Cerebellum (tissue), 4 donors: ENCODE measurements at places on chromosomes 6 and 20. TPM values are rescaled to one million over a fixed set of nuclear protein-coding genes. Genes with fewer than 3 reads are reported as not detected.
A peak's percentile ranks its signal among the peaks of the same experiment; 100 is the strongest.

- DNase-seq = no peak
Observed at GRCh38 chr6:143000811-143001210, 55.8 kb upstream of the HIVEP2 start.

- DNase-seq = no peak
Observed at GRCh38 chr6:169865346-169866139, 114.1 kb downstream of the ERMARD start.

DNA sequence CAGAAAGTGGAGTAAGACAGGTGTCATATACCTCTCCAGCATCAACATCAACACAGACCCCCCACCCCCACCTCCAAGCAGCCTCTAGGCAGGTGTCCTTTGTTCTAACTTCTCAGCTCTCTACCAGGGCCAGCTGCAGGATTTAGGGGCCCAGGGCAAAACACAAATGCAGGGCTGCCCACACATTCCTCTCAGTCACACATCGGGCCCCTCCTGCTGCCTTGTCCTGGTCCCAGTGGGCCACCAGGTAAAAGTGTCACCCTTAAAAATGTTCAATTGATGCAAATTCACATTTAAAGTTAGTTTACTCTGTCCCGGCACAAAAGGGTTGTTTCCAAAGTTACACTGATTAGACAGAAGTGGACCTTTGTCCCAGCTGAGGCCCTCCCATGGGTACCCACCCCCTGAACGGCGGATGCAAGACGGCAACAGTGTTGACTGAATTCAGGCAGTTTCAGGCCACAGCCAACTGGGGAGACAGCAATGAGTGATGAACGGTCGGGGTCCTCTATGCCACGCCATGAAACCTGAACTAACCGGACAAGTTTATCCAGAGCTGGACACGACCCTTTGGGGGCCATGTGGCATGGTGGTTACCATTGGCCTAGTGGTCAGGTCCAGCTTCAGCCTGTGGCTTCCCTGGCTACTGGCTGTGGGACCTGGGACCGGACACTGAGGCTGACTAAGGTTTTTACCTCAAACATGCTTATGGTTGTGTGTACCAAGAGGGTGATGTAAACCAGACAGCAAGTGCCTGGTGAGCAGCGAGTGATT lies 52.2 kb upstream of the UNC93A start:
- no peak for DNase-seq

DNA sequence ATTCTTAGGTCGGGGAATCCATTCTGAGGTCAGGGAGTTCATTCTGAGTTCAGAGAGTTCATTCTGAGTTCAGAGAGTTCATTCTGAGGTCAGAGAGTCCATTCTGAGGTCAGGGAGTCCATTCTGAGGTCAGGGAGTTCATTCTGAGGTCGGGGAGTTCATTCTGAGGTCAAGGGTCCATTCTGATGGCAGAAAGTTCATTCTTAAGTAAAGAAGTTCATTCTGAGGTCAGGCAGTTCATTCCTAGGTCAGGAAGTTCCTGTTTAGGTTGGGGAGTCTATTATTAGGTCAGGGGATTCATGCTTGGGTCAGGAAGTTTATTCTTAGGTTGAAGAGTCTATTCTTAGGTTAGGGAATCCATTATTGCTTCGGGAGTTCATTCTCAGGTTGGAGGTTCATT lies 16.5 kb upstream of the NXT1 start:
- DNase-seq = no peak

DNA sequence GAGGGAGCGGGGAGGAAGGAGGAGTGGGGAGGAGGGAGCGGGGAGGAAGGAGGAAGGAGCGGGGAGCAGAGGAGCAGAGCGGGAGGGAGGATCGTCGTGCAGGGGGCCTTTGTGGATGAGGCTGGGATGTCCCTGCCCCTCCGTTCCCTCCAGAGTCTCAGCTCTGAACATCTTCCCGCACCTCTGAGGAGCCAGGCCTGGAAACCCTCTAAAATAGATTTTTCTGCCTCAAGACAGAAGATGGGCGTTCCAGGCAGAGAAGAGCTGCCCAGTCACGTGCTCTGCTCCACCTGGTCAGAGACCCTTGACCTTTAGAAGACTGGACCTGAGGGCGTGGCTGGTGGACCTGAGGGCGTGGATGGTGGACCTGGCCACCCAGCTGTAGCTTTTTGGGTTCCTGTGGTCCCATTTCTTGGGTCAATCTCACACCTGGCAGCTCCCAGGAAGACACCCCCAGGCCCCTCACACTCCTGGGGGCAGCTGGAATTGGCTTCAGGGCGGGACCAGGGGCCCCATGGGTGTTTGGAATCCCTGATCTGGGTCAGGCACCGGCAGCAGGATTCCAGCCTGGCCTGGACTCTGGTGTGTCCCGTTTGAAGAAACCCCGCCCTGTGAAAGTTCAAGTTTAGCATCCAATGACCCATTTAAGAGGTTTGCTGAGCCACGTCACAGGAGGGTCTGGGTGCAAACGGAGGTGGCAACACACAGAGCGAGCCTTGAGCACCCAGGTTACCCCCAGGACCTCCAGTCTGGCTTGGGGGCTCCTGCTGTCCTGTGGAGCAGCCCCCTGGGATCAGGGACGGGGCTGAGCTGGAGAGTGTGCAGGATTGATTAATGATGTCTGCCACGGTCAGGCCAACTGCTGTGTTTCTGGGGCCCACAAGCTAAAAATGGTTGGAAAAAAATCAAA lies 96.9 kb upstream of the BHLHE23 start:
- DNase-seq = no peak

DNA sequence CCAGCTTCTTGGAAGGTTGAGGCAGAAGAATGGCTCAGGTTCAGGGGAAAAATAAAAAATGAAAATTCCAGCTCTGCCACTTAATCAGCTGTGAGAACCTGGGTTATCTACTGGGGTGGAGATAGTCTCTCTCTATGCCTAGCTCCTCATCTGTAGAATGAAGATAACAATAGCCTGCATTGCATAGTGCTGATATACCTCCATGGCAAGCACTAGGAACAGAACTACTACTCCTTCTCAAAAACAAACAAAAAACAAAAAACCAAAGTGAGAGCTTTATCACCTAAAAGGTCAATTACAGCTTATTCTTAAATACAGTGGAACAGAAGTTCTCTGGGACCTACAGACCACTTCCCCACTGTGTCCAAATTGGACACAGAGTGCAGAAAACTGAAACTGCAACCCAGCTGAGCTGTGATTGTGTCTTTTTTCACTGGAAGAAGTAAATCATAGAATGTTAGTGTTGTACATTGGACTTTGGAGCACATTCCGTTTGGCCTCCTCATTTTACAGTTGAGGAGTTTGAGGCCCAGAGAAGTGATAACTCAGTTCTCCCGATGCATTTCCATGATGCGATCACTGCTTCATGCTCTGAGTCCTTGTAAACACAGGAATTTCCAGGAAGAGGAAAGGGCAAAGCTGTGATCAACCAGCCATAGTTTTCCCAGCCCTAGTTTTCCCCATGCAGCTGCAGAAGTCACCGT lies 23.3 kb downstream of the MTFR2 start:
- no peak for DNase-seq

DNA sequence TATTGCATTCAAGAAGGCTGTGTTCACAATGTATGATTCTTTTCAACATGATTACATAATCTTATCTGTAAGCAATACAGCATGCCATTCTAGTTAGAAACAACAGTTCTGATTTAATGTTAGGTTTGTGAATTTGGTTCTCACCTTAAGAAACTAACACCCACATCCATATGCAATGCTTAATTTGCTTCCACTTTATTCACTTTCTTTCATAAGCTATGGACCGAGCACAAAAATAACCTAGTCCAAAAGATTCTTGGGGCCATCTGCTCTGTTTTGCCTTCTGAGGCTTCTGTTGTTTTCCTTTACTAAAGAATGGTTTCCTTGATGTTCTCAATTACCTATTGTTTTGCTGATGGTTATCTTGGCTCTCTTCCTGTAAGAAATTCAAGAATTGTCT lies 258.2 kb downstream of the EYS start:
- DNase-seq = no peak

GRCh38 chr6:163226836-163227485 lies 187.6 kb upstream of the QKI start:
- no peak for DNase-seq

DNA sequence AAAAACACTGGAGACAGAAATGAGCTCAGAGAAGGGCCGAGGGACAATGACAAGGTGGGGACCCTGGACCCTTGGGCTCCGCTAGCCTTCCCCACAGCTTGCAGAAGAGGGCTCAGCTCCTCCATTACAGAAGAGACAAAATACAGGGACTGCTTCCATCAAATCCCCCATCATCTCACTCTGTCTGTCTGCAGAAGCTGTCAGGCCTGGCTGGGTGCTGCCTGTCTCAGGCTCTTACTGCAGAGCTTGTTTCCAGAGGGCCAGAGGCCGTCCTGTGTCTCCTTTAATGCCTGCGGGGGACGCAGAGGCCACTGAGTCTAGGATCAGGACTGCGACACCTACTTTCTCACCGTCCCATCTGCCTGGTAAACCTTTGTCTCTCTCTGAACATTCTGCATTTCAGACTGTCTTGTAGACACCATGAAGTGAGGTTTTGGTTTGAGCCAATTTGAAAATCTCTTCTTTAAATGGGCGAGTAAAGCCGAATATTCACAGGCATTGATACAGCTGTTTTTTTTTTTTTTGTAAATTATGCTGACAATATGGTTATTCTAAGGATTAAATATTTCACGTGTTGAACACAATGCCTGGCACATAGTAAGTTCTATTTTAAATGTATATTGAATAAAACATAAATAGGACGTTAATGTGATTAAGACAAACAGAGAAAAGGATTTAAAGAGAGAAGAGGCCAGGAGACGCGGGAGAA lies 28.3 kb downstream of the RNASET2 start:
- no peak for DNase-seq

DNA sequence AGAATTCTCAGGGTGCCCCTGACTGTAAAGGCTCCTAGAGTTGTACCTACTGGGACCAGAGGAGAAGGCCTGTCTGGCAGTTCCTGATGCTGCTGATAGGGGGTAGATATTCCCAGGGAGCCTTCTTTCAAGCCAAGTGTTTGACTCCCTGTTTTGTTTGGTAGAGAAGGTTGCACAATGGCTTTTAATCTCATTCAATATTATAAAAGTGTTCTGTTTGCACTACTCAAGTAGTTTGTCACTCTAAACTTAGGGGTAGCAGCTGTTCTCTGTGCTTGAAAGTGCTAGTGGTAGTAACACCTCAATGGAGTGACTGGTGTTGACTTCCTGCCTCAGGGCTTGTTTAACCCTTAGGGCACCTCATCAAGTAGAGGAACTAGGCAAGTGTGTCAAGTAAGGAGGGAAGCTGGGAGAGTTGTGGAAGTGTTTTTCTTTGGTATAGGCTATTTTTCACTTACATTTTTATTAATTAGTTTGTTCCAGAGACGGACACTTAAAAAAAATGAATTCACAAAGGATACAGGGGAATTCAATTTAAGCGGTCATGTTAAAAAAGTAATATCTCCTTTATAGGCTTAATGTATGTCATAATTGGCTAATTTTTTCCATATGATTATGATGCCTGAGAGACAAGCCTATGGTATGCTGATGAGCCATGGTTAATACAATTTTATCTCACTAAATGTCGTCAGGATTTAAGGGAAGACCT lies 38.1 kb downstream of the BICRAL start:
- DNase-seq = no peak

GRCh38 chr20:3753098-3753497 lies 14.5 kb downstream of the ADISSP start:
- DNase-seq = peak; percentile 68

DNA sequence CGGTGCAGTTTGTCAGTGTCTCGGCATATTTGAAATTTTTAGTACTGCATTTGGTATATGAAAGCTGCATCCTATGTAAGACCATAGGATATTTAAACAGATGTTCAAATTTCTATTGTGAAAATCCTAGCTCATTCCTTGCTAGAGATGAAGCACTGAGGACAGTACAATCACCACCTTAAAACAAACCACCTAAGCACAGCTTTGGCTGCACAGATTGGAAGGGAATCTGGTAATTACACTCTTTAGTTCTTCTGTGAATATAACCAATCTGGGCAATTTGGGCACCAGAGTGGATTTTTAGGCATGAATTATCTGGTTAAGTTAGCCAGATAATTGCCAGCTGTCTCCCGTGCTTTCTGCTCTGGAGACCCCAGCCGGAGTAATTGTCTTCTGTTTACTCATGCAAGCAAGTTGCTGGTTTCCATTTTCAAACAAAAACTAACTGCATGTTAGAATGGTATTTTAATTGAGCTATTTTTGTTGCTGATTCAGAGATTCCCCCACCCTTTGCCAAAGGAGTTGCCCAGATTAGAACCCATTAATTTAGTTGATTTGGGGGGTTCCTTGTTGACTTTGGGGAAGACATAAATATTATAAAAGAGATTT lies 36.9 kb downstream of the E2F3 start:
- no peak for DNase-seq

DNA sequence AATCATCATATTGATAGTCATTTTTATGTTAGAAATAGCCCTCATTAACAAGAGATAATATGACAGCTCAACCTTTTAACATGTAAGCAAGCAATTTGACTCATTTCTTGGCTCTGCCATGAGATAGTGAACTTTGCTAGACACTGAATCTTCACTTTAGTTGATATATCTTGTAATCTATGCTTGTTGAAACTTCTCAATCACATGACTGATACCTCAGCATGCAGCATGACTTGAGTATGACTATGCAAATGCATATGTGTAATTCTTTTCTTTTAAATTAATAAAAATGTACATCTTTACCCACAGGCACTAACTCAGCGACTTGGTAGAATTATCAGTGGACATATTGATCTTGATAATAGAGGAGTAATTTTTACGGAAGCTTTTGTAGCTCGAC lies 6.6 kb downstream of the UFL1 start:
- no peak for DNase-seq

DNA sequence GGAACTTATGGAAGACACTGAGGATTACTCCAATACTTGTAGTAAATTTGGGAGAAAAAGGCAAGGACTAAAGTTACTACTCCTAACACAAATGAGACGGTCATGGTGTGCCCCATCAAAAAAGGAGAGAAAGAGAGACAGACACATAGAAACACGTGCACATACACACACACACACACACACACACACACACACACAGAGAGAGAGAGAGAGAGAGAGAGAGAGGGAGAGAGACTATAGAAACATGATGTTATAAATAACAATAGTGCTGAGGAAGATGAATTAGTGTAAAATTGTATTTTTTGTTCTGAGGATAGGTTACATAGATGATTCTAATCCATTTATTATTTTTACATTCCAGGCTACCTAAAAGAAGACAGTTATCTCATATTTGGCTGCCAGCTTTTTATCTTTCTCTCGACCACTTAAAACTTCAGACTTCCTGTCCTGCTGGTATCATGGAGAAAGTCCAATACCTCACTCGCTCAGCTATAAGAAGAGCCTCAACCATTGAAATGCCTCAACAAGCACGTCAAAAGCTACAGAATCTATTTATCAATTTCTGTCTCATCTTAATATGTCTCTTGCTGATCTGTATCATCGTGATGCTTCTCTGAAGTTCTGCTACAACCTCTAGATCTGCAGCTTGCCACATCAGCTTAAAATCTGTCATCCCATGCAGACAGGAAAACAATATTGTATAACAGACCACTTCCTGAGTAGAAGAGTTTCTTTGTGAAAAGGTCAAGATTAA lies 10.5 kb downstream of the PLN start:
- no peak for DNase-seq

GRCh38 chr20:8918145-8918544 lies 150.7 kb upstream of the PLCB4 start:
- DNase-seq = no peak

Gene EFCAB8
- not detected for total RNA-seq

Gene GRIK2
- total RNA-seq = 321 TPM

Gene KIAA1586
- total RNA-seq = 72.0 TPM

Gene ACTL10
- total RNA-seq = 0.64 TPM

Gene ERGIC3
- total RNA-seq = 136 TPM

Gene GTSF1L
- not detected for total RNA-seq

Gene KCNK5
- 0.27 TPM for total RNA-seq

Gene SLCO4A1
- total RNA-seq = 2.1 TPM

Gene AFDN
- 282 TPM for total RNA-seq
